Stimulated activated CD8-positive, alpha-beta memory T cell treated with anti-CD3 and anti-CD28 coated beads, Interleukin-2, amount 100 ng/mL, for 1 hour (primary cell): ENCODE measurements at places on chromosomes 5 and 9.

DNA sequence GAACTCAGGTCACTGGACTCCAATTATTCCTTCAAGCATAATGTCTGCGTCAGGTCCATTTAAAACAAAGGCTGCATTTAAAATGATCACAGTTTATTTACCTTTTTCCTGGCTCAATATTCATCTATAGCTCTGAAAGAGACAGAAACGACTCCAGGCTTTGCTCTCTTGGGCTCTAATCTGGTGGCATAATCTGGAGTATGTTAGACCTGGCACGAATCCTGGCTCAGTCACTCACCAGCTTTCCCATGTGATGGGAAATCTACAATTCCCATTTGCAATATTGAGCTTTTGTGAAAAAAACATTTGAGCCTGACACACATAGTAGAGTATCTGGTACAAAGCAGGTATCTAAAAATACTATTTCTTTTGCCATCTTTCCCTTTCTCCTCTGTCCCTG lies 155.8 kb downstream of the SEMA6A start:
- no peak for DNase-seq

- DNase-seq: no peak
Measured at GRCh38 chr5:102312586-102313370, 16.7 kb upstream of the SLCO4C1 start.

DNA sequence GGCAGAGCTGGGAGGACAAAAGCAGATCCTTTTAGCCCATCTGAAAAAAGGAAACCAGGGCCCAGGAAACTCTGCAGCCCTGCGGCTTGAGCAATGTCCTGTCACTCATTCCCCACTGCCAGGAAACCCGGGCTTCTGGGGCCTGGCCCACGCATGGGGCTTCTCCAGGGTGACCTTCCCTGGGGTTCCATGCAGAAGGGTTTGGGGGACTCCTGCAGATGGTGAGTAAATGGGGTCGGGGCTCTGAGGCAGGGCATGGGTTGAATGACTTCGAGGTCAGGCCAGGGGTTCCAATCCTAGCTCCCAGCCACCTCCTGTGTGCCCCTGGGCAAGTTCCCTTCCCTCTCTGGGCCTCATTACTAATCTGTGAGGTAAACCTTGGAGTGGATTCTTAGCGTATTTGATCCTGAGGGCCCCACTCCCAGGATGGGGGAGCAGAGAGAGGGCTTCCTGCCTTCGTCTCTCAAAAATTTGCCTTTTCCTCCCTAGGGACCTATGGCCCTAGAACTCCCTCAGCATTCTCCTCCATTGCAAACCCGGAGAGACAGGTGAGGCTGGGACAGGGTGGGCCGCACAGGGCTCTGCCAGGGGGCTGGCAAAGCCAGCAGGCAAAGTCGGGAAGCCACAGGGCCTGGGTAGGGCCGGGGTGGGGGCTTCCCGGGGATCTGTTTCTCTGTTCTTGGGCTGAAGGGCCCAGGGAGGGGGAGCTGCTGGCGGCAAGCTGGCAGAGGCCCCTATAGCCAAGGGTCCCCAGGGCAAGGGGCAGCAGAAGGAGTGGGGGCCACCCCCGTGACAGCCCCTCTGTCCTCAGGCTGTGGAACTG lies 25.8 kb downstream of the ADGRD2 start:
- no peak for DNase-seq

DNA sequence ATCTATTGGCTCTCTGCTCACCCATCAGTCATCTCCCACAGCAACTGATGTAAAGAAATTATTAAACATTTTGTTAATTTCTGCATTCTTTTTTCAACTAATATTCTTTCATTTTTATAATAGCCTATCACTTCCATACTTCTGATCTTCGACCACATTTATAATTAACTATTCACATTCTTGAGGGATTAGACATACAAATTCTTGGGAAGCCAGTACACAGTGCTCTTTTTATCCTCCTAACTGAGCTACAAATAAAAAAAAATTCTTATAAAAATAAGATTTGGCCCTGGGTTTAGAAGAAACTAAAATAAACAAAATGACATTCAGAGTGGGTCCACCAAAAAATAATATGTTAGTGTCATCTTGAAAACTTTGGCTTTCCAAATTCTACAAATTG lies 103.7 kb upstream of the ITGA1 start:
- no peak for DNase-seq

DNA sequence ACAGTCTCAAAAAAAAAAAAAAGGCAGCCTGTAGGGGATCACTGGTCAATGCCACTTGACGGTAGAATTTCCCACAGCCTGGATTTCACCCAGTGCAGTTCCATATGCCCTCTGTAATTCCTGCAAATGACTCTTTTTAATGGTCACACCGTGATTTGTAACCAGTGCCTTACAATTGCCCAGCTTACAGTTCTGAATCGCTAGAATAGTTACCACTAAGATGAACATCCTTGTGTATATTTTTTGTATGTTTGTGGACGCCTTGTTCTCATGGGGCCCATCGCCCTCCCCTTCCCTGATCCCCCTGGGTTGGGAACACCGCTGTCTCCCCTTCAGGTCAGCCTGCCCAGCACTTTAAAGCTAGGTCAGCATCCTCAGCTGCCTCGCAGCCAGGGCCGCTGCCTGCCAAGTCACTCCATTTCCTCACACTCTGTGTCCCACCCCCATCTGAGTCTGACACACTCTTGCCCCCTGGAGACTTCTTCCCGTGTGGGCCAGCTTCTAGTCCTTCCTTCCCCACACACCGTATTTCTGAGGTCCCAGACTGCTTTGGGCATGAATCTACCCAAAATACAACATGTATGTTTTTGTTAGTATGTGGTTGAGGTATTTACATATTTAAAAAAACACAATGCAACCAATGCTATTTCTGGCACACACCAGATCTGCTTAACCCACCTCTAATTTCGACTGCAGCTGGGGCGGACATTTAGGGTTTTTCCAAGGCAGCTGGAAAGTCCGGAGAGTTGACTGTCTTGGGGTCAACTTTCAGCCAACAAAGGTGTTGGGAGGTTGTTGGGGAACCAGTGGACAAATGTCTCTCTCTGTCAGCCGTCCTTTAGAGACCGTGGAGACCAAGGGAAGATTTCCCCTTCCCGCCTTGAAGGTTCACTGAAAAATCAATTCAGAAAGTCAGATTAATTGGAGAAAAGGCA lies 120.5 kb upstream of the NEK6 start:
- DNase-seq: no peak

GRCh38 chr5:147667363-147667762 lies 115.2 kb downstream of the JAKMIP2 start:
- no peak for DNase-seq

- DNase-seq: no peak
Measured at GRCh38 chr5:133839721-133840120, 128.7 kb downstream of the C5orf15 start.

DNA sequence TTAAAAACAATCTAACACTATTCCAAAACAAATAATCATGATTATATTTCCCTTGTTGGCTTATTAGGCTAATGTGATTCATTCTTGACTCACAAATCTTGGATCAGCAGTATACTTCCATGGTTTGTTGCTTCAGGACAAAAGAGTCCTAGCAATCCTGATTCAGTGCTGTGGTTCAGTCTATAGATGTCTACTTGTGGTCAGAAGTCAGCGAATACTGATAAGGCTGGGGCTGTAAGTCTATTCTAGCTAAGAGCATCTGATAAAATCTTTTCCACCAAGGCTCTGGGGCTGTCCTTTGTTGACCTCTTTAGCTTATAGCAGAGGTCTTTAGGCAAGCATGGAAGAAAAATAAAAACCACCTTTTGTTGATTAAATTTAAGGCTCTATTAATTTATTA lies 4.4 kb upstream of the SMIM3 start:
- DNase-seq: no peak
